GM12864 (cell line): ENCODE measurements at places on chromosomes 7 and 10.

DNA sequence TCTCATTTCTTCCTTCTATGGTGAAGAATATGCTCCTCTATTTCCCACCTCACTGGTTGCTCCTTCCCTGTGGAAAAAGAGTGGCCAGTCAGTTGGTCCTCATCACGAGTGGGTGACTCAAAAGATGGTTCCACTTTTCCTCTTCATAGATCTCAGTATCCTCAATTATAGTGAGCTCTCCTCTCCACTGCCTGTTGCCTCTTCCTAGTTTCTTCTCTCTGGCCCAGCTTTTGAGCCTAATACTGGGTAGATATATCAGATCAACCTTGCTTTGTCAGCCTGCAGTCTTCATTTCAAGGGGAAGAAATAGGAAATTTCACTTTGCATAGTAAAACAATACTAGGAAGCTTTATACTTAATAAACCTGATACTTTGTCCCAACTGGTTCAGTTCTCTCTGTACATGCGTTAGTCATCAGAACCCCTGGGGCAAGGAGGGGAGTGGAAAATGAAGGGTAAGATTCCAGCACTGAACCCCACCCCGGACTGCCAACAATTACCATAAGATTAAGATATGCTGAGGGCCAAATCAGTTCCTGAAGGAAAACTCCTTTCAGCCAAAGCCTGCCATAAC, 15.5 kb upstream of the WNT16 start:
- DNase-seq: no peak

DNA sequence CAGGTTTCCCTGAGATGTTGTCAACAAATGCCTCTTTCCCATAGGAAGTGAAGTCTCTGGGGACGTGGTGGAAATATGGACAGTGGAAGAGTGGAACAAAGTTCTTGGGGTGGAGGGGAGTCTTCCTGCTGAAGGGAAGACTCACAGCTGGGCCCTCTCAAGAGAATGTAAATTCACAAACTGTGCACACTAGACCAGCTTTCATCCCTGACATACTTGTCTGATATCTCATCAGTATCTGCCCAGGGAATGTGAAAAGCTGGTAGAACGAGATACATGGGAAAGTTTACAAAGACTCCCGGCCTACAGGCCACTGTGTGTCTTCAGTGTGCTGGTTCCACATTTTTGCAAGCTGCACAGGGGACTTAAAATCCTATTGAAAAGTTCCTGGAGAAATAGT, 16.7 kb upstream of the CCDC3 start:
- DNase-seq: no peak

GRCh38 chr7:106755641-106756040, 94.7 kb upstream of the CCDC71L start:
- DNase-seq: no peak

- DNase-seq: no peak
Observed at GRCh38 chr7:24395512-24395911, 111.5 kb downstream of the NPY start.

DNA sequence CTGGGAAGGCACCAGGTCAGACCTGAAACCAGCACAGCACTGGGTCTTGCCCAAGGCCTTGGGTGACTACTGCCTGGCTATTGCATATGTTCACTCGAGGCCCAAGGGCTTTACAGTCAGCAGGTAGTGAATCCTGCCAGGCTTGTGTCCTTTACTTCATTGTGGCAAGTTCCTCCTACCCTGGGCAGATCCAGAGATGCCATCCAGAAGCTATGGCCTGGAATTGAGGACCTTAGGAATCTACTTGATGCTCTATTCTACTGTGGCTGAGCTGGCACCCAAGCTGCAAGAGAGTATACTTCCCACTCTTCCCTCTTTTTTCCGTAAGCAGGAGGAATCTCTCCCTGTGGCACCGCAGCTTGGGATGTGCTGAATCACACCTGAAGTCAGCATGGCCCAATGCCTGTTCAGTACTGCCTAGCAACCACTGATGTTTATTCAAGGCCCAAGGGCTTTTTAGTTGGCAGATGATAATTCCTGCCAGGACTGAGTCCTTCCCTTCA, 246.7 kb upstream of the CTBP2 start:
- no peak for DNase-seq

GRCh38 chr7:129499999-129500398, 2.3 kb upstream of the SMKR1 start:
- no peak for DNase-seq

- DNase-seq: no peak
Observed at GRCh38 chr10:34008656-34009055, 674.2 kb upstream of the NRP1 start.

DNA sequence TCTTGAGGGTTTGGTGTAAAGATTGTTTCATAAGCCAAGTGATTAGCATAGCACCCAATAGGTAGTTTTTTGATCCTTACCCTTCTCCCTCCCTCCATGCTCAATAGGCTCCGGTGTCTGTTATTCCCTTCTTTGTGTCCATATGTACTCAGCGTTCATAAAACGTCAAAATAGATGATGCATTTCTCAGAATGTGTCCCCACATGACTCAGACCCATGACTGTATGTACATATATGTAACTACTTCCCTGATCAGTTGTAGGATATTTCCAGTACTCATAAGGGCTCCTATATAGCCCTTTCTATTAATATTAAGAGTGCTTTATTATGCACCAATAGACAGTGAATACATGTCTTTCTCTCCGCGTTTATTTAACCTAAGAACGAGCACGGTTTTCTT, 466.9 kb downstream of the KIF20B start:
- DNase-seq: no peak

DNA sequence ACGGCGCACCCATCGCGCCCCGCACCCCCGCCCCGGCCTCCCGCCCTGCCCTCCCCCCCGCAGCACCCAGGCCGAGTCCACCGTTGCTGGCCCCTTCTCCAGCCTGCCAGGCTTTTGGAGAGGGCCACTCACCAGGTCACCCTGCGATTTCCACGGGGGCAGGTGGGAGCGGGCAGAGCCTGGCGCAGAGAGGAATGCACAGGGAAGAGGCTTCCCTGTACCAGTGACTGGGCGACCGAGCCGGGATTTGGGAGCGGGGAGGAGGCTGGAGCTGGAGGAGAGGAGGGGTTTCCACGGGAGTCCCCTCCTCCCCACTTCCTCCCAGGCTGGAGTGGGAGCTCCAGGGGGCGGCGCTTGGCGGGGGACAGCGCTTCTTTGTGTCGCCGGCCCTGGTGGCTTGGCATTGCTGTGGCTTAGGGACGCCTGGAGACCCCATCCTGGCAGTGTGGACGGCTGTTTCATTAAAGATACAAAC, 19.3 kb downstream of the TCAF1 start:
- DNase-seq: no peak

DNA sequence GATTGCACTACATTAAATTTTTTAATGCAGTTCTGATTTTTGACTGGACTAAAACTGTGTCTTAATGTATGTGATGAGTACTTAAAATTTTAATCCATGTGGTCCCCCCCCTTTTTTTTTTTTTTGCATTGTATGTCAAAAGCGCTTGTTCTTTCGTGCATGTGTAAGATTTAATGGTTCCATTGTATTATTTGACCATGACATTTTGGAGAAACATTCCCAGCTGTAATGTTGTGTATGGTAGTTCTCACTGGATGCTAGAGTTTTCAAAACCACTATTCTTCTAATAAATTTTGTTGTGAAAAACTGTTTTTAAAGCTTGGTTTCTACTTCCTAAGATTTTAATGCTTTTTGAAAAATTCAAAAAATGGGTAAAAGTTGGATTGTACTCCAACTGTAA, 132.0 kb downstream of the LCOR start:
- DNase-seq: no peak
